ENCODE measurements at places on chromosomes 6 and 20.

DNA sequence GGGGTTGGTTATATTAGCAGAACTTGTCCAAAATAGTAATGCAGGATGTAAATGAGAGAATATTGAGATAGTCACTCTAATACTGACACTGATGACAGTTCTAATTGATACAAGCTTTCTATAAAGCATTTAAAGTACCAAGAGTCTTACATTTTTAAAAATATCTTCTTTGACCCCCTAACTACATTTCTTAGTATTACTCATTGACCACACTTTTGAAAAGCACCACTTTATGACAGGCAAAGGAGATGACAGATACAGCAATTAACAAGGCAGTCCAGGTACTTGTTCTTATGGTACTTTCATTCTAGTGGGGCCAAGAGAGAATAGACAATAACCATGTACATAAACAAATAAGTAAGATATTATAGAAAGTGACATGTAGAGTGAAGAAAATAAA lies 139.4 kb upstream of the EYA4 start:
- no peak for DNase-seq

DNA sequence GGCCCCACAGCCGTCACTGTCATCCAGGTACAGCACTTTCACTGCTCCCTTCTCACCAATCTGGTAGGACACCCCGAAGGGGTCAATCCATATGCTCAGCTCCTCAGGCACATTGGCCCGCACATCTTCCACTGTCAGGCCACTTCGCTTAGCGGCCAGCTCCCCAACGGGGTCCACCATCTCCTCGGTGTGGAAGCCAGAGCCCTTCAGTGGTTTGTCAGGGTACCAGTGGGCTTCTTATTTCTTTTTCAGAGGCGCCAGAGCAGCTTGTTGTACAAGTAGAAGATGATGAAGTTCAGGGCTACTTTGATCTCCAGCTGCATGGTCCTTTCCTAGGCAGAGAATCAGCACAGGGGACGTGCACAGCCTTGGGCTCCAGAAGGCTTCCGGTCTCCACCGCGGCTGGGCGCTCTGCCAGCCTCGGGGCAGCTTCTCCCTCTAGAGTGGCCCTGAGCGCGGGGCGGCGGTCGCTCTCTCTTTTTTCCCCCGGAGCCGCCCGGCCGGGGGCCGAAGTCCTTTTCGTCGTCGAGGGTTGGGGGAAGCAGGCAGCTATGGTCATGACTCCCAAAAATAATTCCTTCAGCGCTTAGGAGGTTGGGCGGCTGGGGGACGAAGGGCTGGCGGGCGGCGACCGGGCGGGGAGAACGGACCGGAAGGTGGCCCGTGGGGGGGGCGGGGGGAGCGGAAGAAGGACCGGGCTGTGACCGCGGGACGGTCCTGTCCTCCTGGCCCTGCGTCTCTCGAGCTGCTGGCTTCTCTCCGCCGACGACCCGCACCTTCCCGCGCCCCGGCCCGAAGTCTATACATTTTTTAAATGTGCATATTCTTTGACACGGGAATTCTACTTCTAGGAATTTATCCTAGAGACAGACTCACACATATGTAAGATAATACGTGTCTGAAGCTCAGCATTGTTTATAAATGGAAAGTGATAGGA lies 6.5 kb upstream of the ZSCAN9 start:
- no peak for DNase-seq

- DNase-seq, result no peak
These were observed 64.6 kb upstream of the PIM1 start for GRCh38 chr6:37105148-37106050.

- DNase-seq, result no peak
These were observed 2.5 kb downstream of the TULP4 start for GRCh38 chr6:158314737-158315136.

DNA sequence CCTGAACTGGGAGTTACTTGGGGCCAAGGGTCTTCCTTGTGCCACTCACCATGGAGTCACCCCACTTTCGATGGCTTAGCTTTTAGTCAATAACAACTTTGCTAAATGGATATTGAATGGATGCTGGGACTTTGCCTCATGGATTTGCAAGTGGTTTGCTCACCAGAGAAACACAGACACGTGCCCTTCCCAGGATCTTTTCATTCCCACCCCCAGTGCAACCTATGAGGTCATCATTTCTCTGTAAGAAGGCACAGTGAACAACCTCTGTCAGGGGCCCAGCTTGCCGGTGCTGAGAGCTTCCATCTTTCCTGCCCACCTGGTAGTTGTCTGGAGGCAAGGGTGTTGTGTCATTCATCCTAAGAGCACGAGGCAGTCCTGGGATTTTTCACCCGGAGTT lies 256.8 kb upstream of the PMEPA1 start:
- DNase-seq, result no peak

- DNase-seq, result no peak
These were observed 239.2 kb upstream of the FKBP1C start for GRCh38 chr6:62971976-62972658.

GRCh38 chr6:132494954-132495353 lies 18.0 kb downstream of the STX7 start:
- no peak for DNase-seq

Measured in activated CD8-positive, alpha-beta memory T cell treated with anti-CD3 and anti-CD28 coated beads for 4 hours (primary cell).